SJCRH30 (cell line): ENCODE measurements at places on chromosomes 1 and 21. TPM values are rescaled to one million over a fixed set of nuclear protein-coding genes. Genes with fewer than 3 reads are reported as not detected.
A peak's percentile ranks its signal among the peaks of the same experiment; 100 is the strongest.

Gene TMEM61
- total RNA-seq, result not detected in 2 replicates

DNA sequence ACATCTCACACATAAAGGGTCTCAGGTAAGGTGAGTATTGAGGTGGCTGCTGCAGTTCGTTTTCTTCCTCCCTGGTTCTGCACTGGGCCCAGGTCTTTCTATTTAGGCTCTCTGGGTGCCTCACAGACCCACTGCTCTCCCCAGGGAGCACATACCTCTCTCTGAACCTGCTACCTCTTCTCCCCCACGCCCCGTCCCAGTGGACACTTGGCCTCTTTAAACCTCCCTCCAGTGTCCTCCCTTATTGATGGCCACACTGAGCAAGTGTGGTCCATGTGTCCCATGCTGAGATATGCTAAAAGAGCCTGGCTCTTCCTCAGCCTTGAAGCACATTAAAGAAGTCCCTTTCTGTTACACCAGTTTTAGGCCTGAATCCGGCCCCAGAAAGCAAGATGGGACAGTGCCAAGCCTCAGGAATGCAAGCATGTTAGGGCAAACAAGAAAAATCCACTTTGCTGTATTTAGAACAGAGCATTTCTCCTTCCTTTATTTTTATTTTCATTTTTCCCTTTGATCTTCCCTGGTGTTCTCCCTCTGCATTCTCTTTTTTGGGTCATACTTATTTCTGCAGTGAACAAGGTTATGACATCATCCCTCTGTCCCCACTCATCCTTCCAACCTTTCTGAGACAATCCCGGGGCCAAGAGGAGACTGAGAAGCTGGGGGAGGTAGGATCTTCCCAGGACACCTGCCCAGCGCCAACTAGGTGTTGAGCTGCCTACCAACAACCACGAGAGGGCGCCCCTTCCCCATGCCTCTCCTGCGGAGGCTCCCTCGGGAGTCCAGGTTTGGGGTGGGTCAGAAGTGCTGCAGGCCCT lies 5.0 kb upstream of the CHI3L2 start:
- H3K4me1 ChIP-seq, result peaks cover 1% of the 10 kb centered on the region
- DNase-seq, result peak; percentile 69
- H3K27ac ChIP-seq, result no peak overlapping the region
- H3K27me3 ChIP-seq, result no peaks in the 10 kb centered on the region

DNA sequence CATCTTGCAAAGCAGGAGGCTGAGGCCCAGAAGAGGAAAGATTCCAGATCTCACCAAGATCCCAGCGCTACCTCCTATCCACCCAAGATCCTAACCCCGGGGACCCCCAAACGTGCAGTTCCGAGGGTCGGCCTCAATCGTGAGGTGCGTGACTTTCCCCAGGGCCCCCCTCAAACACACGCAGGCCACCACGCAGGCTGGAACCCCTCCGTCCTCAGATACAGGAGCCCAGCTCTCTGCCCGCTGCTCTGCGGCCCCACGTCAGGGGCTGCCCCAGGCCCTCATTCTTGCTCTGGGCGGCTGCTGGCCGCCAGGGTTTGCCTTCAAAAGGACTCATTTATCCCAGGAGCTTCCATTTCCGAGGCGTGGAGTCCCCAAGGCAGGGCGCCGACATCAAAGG lies 39.9 kb downstream of the KRTAP10-1 start:
- no peak for DNase-seq
- H3K4me1 ChIP-seq, result no peaks in the 10 kb centered on the region

DNA sequence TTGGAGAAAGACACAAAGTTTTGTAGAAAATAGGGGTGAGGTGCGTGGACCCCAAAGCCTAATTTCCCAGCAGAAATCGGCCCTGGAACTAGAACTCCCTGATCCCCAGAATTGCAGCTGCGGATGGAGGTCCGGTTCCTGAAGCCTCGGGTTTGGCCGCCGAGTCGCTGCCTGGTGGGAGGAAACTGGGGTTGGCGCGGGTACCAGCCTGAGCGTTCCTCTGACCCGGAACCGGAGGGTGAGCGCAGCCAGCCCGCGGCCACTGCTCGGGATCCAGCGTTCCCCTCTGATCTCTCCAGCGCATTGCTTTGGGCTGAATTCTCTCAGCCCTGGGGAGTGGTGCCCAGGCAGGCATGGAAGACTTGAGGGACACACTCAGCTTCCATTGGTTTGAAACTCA lies 1.6 kb downstream of the ST6GALNAC5 start:
- no peak for DNase-seq
- H3K4me1 ChIP-seq, result peaks cover 16% of the 10 kb centered on the region
- H3K4me3 ChIP-seq, result no peak overlapping the region
- no peak overlapping the region for H3K27ac ChIP-seq

Gene MAN1C1
- 73.9 and 74.6 TPM in 2 replicates for total RNA-seq
